ENCODE measurements at places on chromosomes 16 and 17.

DNA sequence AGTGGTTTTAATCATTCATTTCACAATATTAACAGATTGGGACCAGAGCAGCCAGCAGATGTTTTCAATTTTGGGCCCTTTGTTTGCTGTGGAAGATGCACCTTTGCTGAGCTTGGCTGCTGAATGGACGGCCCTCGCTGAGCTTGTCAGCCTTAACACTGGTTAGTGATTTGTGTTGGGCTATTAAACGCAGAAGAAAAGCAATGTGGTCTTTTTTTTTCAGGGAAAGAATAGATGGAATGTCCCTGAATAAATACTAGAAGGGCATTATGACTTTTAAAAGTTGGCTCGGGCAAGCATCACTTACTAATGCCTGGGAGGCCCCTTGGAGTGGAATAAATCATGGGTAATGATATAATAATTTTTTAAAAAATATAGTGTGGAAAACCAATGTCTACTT is 297.0 kb downstream of the MAP2K6 start:
- DNase-seq, result no peak

- no peak for DNase-seq
These were observed 15.8 kb downstream of the CIITA start for GRCh38 chr16:10892782-10893318.

GRCh38 chr17:18281788-18282187 is 21.3 kb downstream of the MIEF2 start:
- no peak for DNase-seq

DNA sequence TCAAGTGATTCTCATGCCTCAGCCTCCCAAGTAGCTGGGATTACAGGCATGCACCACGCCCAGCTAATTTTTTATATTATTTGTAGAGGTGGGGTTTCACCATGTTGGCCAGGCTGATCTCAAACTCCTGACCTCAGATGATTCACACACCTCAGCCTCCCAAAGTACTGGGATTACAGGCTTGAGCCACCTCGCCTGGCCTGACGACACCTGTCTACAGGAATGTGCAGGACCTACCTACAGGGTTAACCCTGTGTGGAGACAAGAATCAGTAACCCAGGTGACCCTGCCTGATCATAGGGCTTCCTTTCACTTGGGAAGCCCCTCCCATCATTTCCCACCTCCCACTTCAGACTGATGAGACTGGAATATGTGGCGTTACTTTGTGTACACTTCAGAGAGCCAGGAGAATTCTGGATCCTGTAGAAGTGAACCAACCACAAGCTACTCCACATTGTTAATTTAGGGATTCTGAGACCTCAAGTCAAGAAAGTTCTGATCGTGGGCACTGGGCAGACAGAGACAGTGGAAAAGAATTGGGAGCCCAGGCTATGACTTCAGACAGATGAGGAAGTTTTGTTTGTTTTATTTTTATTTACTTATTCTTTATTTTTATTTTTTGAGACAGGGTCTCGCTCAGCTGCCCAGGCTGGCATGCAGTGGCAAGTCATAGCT is 5.7 kb upstream of the MILR1 start:
- DNase-seq, result no peak

- no peak for DNase-seq
These were observed 29.3 kb downstream of the GPR142 start for GRCh38 chr17:74396567-74396966.

- DNase-seq, result no peak
These were observed 205.9 kb downstream of the MAP2K6 start for GRCh38 chr17:69620363-69620762.

DNA sequence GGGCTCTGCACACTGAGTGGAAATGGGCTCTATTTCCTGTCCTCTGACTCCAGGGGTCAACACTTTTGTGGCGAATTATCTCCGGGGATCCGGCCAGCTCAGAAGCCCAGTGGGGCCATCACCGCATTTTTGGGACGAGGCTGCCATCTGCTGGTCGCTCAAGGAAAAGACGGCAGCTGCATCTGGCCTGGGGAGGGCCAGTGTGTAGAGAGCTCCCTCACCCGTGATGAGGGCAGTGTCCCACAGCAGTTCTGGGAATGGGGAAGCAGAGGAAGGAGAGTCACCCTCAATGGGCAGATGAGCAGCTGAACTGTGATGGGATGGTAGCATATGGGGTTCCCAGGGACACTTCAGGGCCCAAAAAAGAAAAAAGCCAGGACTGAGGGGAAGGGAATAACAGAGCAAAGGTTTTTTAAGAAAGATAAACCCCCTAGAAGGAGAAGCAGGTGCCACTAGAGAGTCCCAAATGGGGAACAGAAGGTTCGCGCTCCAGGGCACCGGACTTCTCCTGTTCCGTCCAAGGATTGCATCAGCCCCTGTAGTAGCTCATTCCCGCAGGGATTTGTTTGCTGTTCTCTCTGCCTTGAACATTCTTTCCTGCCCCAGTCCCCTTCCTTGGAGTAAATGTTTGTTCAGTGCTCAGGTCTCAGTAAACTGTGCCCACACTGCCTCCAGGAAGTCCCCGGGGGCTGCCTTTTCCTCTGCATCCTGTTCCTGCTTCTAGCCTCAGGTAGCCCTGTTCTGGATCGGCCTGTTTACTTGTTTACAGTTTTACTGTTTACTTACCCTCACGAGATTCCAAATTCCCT is 9.3 kb upstream of the ABCC12 start:
- DNase-seq, result peak; percentile 36

- DNase-seq, result peak; percentile 94
These were observed at the start of gene YPEL2 for GRCh38 chr17:59331129-59331928. Gene YPEL2, plus strand, starts transcription at chr17:59331655. Its CDS starts 21,755 bp downstream, at chr17:59353410.

GRCh38 chr16:89277049-89277448 is 59.5 kb downstream of the ZNF778 start:
- DNase-seq, result no peak

GRCh38 chr17:3679531-3680126 is 11.0 kb downstream of the EMC6 start:
- DNase-seq, result no peak

DNA sequence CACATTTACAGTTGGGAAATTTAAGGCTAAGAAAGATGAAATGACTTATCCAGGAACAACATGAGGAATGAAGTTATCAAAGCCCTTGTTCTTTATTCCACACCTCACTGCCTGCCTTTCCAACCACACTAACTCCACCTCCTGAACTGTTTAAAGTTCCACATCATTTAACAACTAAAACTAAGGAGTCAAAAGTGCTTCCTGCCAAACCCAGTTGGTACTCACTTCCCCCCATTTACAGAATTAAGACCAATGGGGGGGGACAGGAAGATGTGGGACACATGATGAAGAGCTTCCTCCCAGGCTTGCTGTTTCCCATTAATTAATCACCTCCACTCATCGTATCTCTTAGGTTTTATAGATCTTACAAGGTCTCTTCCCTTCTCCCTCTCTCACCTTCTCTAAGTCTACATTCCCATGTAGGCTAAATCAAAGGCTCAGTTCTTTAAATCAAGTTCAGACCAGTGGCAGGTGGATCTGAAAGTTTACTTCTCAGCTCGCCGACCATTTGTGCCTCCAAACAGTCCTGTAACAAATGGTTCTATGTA is 19.2 kb upstream of the TMEM101 start:
- no peak for DNase-seq

DNA sequence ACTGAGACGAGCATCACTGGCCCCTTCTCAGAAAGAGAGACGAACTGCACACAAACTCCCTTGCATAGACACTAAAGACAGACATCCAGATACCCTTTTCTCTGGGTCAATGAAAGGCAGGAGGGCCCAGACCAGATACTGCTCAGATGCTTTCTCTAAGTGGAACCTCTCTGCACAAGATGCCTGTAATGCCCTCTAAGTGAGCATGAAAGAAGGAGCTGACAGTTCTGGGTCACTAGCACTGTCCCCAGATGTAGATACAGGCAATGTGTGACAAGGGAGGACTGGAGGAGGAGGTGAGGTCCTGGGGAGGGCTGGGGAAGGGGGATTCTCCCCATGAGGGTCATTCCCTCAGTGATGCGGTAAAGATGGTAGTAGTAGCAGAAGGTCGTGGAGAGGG is 501.0 kb upstream of the CDH11 start:
- DNase-seq, result no peak

DNA sequence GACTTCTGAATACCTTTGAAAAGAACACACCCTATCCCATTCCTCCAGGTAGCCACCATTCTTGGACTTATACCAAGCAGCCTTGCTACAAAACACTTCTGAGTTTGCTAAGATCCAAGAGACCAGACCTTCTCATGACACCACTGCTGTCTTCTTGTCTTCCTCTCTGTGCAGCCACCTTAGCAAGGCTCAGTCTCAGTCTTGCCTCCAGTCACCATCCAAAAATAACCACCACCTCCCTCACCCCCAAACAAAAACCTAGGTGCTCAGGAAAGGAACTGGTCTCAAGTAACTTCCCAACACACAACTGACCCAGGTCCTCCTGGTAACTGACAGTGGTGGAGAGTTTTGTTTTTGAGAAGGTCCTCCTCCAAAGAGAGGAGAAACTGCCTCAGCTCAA is 90.9 kb upstream of the CORO6 start:
- DNase-seq, result no peak

GRCh38 chr17:42112552-42113176 is at the start of gene DHX58:
Gene DHX58, minus strand, starts transcription at chr17:42112714. Its CDS starts 822 bp downstream, at chr17:42111892.
- peak; percentile 98 for DNase-seq

GRCh38 chr17:15350777-15351477 is 9.5 kb upstream of the TEKT3 start:
- DNase-seq, result no peak

DNA sequence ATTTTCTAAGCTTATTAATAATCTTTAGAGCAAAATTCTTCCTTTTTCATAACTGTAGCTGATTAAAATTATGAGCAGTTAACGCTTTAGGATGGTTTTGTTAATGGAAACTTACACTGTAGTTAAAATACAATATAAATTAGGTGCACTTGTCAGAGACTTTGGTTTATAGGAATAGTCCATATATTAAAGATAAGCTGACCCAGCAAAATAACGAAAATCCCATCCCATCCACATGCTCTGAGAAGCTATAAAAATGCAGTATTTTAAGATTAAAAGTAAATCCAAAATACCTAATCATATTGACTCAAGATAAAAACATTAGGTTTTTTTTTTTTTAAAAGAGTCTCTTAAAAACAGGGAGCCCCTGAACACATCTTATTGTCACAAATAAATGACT is 38.0 kb downstream of the CEP95 start:
- DNase-seq, result no peak

Data from Kasumi-1 (cell line).